ENCODE measurements at places on chromosomes 13 and 19.

DNA sequence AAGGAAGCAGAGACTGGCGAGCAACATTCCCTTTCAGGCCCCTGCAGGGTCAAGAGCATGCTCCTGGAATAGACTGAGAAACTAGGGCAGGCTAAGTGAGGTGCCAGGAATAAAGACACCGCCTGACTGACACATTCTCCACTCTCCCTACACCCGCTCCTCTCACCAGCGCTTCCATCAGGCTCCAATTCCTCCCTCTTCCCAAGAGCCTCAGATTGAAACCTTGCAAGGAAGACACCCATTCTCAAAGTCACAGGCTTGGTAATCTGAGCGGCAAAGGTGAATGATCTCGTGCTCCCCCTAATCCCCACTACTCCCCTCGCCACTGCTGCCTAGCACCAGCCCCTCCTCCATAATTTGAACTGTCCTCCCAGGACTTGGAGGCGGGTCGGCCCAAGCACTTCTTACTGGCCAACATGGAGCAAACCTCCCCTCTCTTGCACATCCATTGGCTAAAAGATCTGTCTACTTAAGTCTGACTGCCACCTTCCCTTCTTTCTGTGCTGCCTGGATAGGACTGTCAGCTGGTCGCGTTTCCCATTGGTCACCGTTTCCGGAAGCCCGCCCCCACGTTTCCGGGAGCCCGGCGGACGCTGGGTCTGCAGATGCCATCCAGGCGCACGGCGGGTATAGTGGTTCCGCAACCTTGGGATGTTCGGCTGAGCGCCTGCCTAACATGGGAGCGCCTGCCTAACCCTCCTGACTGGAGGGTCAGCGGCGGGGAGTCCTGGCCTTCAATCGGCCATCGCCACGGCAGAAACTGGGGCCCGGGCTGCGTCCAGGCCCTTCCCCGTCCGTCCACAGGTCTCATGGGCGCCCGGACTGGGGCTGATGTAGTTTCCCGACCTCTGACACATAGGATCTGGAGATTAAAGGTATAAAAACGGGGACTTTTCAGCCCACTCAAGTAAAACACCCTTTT, 33.6 kb downstream of the ZNF383 start:
- H3K27ac ChIP-seq, result peak overlapping the region; percentile 68
- no peaks in the 10 kb centered on the region for H3K27me3 ChIP-seq
- peaks cover 36% of the 10 kb centered on the region for H3K36me3 ChIP-seq
- peaks cover 10% of the 10 kb centered on the region for H3K4me1 ChIP-seq

DNA sequence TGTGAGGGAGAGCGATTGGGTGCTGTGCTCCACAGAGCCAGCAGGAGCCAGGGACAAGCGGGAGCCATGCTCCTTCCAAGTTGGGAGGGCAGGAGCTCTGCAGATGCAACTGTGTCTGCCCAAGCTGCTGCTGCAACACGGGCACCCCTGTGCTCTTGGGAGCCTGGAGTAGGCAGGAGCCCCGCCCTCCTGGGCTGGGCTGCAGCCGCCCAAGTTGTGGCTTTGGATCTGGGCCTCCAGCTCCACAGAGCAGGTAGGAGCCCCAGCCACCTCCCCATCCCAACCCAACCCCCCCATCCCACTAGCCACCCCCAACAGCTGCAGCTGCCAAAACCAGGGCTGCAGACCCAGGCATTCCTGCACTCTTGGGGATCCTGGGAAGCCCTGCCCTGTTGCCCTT, 39.9 kb upstream of the FLT1 start:
- no peaks in the 10 kb centered on the region for H3K36me3 ChIP-seq
- no peak overlapping the region for H3K4me3 ChIP-seq
- H3K4me1 ChIP-seq, result peaks cover 8% of the 10 kb centered on the region
- H3K27me3 ChIP-seq, result peaks cover 24% of the 10 kb centered on the region

DNA sequence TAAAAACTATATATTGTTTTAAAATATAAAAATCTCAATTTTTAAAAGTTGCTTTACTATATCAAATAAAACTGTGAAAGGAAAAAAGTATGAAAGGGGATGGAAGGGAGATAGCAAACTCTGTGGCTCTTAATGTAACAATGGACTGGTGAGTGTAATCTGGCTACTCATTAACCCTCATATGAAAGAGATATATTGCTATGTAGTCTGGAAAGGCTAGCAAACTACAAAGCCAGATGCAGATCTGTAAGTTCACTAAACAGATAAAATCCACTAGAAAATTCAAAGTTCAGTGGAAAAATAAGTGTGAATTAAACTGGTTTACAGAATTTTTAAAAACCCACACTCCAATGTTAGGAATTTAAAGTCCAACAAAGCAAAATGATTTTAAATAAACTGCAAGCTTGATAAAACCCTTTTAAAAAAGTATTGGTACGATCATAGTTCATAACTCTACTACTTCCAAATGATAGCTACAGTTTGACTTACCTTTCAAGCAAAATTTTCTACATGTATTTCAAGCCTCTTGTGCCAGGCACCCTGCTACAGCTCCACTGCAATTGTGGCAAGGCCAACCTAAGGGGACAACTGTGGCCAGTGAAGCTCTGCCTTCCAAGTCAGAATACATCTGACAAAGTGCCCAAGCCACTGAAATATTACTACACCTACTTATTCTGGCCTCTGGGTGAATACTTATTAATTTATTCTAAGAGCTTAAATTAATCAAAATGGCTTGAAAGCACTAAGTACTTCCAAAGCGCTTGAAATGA, 647 bp upstream of the ELF1 start:
- H3K4me3 ChIP-seq, result no peak overlapping the region
- H3K27me3 ChIP-seq, result no peaks in the 10 kb centered on the region
- no peak for DNase-seq
- H3K36me3 ChIP-seq, result peaks cover 27% of the 10 kb centered on the region
- H3K4me1 ChIP-seq, result peaks cover 42% of the 10 kb centered on the region

DNA sequence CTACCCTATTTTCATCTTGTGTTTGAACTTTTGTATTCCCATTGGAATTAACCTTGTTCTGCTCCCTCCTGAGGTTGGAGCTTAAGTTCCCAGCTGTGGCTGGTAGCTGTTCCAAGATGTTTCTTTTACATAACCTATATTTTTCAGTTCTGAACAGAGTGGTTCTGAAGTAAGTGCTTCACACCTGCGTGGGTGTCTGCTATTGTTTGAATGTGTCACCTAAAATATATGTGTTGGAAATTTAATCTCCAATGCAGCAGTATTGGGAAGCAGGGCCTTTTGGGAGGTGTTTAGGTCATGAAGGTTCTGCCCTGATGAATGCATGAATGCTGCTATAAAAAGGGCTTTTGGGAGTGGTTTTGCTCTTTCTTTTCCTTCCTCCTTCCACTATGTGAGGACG, 123.8 kb downstream of the LACC1 start:
- H3K4me1 ChIP-seq, result no peaks in the 10 kb centered on the region
- no peak for DNase-seq
- H3K27ac ChIP-seq, result no peak overlapping the region

- no peaks in the 10 kb centered on the region for H3K27me3 ChIP-seq
- no peaks in the 10 kb centered on the region for H3K36me3 ChIP-seq
- no peak for DNase-seq
Measured at GRCh38 chr13:93964146-93964512, 515.4 kb downstream of the DCT start.

DNA sequence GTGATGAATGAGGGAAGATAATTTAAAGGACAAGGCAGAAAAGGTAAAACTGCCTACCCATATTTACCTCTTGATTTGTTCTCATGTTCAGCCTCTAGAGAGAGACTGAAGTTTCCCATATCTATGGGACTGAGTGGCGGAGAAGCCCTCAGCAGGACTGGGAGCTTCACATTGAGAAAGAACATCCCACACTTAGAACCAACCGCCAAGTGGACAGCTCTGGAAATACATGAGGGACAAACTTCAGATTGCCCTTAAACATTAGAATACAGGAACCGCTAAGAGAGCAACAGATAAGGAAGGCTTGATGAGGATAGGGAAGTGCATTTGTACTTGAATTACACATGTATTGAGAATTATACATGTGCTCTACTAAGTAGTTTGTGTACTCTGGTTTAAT, 316.0 kb upstream of the MIR17HG start:
- no peaks in the 10 kb centered on the region for H3K36me3 ChIP-seq
- H3K4me1 ChIP-seq, result no peaks in the 10 kb centered on the region
- no peak overlapping the region for H3K4me3 ChIP-seq
- DNase-seq, result no peak
- H3K27me3 ChIP-seq, result no peaks in the 10 kb centered on the region
- no peak overlapping the region for H3K27ac ChIP-seq

GRCh38 chr13:112483299-112483698, 104.7 kb downstream of the TUBGCP3 start:
- DNase-seq, result no peak
- no peak overlapping the region for H3K27ac ChIP-seq
- H3K36me3 ChIP-seq, result peaks cover 35% of the 10 kb centered on the region
- H3K4me1 ChIP-seq, result no peaks in the 10 kb centered on the region
- H3K4me3 ChIP-seq, result no peak overlapping the region

GRCh38 chr19:44072543-44073401, 813 bp downstream of the ZNF284 start:
- no peak overlapping the region for H3K27ac ChIP-seq
- peaks cover 1% of the 10 kb centered on the region for H3K27me3 ChIP-seq
- peak overlapping the region; percentile 94 for H3K4me3 ChIP-seq
- H3K36me3 ChIP-seq, result peaks cover 32% of the 10 kb centered on the region
- DNase-seq, result no peak

DNA sequence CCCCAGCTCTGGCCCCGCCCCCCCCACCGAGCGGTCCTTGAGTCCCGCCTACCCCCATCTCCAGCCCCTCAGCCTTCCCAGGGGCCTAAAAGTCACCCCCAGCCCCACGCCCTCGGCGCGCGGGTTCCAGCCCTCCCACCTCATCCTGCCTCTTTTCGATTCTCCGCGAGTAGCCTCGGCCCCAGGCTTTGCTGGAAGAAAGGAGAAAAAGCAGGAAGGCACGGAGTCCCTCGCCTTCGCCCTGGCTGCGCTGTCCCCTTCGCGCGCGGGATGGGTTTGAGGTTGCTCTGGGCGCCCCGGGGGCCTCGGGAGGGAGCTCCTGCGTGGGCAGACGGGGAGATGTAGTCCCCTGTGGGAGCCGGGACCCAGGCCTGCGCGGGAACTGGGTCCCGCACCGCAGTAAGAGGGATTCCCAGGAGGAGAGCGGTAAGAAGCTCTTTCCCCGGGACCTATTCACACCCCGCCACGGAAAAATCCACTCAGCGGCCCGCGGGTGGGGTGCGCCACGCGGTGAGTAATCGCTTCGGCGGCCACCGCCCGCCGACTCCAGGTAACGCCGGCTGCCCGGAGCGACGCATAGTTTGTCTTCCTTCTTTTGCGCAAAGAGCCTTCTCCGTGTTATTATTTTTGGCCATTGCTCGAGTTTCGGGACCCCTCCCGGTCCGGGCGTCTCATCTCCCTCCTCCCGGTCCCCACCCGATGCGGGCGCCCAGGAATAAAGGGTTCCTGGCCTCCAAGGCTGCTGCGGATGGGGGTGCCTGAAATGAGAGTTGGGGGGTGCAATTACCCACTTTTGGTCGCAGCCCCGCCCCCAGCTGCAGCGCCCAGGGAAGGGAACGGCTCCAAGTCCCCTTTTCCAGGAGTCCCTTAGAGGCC, 865 bp upstream of the CRLF1 start:
- no peak for DNase-seq
- H3K36me3 ChIP-seq, result no peaks in the 10 kb centered on the region
- no peak overlapping the region for H3K4me3 ChIP-seq
- no peak overlapping the region for H3K27ac ChIP-seq

DNA sequence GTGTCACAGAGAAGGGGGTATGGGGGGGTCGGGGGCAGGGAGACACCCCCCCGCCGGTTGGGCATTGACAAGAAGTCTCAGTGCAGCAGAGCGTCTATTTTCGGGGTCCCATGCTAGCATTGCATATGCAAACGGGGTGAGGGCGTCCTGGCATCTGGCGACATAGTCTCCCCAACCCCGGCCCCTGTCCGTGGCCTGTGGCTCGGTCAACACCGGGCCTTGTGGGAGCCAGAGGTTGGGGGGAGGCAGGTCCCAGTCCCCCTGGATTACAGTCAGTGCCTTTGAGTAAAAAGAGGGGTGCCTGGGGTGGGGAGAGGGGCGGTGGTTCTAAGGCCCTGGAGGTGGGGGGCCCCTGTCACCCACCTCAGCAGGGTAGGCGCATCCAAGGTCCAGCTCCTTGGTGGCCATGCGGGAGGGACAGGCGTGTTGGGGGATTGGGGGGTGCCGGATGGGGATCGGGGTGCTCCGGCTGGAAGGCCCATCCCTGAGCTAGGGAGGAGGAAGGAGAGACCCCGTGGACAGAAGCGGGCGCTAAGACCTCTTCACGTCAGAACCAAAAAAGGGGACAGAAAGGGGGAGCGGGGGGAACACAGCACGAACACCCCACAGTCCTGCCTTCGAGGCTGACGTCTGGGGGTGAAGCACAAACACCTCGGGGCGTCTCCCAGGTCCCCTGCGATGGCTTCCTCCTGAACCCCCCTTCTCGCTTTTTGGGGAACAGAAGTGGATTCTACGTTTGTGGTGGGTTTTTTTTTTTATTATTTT, 20.9 kb downstream of the ZBTB7A start:
- DNase-seq, result no peak
- H3K27ac ChIP-seq, result no peak overlapping the region
- peaks cover 9% of the 10 kb centered on the region for H3K4me1 ChIP-seq

DNA sequence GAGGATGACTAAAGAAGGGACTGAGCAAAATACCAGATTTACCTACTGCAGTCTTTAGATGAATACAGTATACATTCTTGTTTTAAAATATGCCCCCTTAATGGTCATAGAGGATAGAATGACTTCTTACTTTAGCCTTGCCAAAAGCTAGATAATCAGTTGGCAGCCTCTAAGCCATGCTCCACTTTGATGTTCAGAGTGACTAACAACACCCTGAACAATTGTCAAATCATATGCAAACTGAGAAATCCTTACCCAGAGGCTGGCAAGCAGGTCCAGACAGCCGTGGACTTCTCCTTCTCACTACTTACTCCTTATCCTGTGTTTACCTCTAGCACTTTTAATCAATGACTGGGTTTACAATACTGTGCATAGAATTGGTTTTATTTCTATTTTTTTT, 23.6 kb upstream of the PHF11 start:
- H3K27ac ChIP-seq, result no peak overlapping the region
- H3K4me1 ChIP-seq, result no peaks in the 10 kb centered on the region
- H3K27me3 ChIP-seq, result no peaks in the 10 kb centered on the region

GRCh38 chr19:34231439-34231838, 22.9 kb upstream of the GARRE1 start:
- H3K27me3 ChIP-seq, result no peaks in the 10 kb centered on the region
- DNase-seq, result no peak
- peaks cover 46% of the 10 kb centered on the region for H3K36me3 ChIP-seq
- H3K27ac ChIP-seq, result peak overlapping the region; percentile 35
- H3K4me3 ChIP-seq, result no peak overlapping the region

DNA sequence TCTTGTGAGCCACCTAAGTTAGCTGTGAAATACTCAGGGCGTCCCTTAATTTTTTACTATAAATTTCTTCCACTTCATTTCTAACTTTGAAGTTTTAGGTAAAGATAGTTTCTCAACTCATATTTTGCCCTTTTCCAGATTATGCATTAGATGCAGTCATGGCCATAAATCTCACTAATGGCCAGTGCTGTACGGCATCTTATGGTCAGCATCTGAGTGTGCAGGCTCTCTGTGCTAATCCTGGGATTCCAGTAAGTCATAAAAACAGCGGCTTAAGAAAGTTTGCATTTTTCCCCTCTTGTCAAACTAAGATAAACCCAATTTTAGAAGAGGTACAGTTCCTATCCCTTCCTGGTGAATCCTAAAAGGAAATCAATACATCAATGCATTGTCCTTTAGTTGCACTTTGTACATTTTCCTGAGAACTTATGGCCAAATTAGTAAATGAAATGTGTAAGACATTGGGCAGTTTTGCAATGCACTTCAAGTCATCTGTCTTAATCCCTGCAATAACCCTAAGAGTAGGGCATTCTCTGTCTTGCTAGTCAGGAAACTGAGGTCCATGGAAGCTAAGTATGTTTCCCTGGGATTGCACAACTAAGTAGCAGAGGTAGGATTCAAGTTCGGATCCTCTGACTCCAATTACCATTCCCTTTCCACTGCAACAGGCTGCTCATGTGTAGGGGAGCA, 146.2 kb downstream of the DCT start:
- H3K27me3 ChIP-seq, result no peaks in the 10 kb centered on the region
- no peak overlapping the region for H3K4me3 ChIP-seq
- no peak overlapping the region for H3K27ac ChIP-seq
